ENCODE measurements at places on chromosomes 4 and X.

DNA sequence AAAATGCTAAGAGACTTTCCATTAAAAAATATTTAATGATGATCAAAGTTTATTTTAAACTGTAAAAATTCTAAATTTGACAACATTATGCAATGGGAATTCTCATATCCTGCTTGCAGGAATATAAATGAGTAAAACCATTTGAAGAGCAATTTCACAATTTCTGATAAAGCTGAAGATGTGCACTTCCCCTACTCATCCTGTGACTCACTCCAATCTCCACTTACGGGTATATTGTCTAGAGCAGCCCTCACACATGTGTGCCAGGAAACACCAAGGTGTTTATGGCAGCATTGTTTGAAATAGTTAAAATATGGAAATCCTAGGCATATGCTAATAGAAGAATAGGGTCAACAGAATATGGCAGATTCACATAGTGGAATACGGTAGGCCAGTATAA is 158.4 kb downstream of the PDHA2 start:
- DNase-seq = no peak

DNA sequence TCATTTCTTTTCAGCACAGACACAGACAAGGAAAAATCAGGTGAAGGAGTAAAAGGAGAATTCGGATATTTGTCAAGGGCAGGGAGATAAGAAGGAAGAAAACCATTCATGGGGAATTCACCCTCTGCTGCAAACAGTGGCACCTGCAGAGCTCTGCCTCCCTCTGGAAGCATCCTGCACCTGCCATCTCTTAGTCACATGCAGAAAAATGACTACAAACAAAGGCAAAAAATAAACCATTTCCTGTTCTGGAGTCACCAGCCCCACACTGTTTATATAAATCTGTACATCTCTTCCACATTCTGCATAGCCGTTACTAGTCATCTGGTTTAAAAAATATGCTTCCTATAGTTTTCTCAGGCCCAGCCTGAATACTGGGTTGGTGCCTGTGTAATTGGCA is 205.3 kb downstream of the ARAP2 start:
- no peak for DNase-seq

DNA sequence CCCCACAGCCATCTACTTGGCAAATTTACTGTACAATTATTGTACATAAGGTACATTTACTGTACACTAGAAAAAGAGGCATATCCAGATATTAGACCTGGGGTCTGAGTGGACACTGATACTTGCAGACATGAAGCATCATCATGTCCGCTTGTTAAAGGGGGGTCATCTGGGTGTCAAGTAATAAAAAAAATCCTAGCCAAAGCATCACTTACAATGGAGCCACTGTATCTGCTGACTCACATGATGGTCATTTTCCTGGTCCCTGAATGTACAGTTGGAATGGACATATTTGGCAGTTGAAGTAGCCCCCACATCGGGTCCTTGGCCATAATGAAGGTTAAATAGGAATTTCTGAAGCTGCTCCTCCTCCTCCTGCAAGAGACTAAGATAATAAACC is 228.8 kb downstream of the THOC2 start:
- DNase-seq = no peak

GRCh38 chr4:175453456-175453855 is 358.6 kb downstream of the GPM6A start:
- DNase-seq = no peak

DNA sequence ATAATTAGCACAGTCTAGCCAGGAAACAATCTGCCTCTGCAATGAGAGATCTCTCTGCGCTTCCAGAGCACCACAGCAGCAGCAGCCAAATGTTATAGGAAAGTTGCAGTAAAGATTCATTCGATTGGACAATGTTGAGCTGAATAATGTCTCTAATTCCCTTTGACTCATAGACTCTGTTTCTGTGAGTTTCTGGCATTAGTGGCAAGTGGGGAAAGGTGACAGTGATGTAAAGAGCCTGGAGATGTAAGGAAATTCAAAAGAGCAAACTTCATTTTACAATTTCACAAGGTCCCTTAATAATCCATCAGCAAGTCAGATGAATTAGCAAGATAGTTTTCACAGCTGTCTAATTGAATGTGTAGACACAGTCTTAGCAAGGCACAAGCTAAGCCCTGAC is 184.4 kb downstream of the VEGFC start:
- DNase-seq = no peak

DNA sequence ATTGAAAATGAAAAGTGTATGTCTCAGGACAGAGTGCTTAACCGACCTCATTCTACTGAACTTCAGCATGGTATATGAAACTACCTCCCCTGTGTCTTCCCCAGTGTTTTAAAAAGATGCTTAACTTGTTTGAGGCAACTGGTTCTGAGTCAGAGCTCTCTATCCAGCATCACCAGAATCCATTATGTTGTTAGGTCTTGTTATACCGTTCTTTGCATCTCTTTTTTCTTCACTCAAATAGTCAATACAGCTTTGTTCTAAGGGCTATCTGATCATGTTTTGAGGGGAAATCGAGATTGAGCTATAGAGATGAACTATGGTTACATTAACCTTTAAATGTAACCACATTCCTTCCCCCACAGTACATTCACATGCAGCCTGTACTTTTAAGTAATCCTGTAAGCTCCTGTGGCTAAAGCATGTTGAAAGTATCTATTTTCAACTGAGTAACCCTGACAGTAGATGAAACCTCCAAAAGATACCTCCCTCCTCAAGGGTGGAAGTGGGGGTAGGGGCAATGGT is 514.4 kb downstream of the RPA4 start:
- DNase-seq = no peak

GRCh38 chr4:94304365-94304971 is 38.2 kb downstream of the HPGDS start:
- no peak for DNase-seq

GRCh38 chr4:38180456-38180855 is 220.3 kb downstream of the PTTG2 start:
- no peak for DNase-seq

- DNase-seq = no peak
These were observed 34.2 kb upstream of the NALF2 start for GRCh38 chrX:69469975-69470374.

- DNase-seq = no peak
These were observed 3.2 kb downstream of the ACOX3 start for GRCh38 chr4:8437281-8437680.

GRCh38 chrX:136747003-136747986 is 33.4 kb downstream of the ARHGEF6 start:
- DNase-seq = no peak

- DNase-seq = no peak
These were observed 73.3 kb downstream of the CYLC1 start for GRCh38 chrX:83934220-83934619.

DNA sequence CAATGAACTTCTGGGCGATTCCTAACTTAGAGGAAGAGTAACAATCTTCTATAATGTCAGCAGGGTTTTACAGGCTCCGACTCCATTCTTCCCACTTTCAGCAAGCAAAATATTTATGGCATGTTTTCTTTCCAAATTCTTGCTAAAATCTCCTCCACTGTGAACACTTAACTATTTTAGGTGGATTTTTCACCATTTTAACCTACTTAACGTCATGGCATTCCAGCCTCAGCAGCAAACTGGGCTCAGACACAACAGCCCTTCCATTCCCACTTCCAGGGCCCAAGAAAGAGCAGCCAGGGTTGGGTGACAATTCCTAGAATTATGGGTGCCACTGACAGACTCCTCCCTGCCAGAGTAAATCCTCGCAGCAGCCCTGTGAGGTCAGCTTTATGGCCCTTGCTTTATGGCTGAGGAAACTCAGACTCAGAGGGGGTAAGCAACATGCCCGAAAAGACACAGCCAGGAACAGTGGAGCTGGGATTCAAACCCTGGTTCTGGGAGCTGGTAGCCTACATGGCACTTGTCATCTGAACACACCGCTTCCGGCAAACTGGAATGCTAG is 112.8 kb upstream of the MAP3K15 start:
- DNase-seq = no peak
